NCI-H1105 (cell line): ENCODE measurements at places on chromosomes 1 and 21.
A peak's percentile ranks its signal among the peaks of the same experiment; 100 is the strongest.

GRCh38 chr1:10511494-10511885 is 36.7 kb downstream of the PEX14 start:
- no peak for DNase-seq

DNA sequence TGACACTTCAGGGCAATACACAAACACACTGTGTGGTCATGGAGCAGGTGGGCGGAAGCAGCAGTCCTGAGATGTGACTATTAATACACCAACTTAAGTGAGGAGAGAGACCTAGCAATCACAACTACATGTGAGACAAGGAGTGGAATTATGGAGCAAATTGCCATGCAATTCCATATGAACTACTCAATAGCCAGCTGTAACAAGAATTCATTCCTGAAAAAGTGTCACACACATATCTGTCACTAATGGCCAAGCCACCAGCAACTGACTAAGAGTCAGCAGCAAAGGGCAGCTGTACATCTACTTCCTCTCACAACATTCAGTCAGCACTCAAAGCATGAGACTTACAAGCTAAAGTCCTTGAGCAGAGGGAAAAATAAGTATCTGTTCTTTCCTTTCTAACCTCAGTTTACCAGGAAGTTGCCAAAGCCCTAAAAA is 46.2 kb downstream of the GPR3 start:
- no peak for DNase-seq

DNA sequence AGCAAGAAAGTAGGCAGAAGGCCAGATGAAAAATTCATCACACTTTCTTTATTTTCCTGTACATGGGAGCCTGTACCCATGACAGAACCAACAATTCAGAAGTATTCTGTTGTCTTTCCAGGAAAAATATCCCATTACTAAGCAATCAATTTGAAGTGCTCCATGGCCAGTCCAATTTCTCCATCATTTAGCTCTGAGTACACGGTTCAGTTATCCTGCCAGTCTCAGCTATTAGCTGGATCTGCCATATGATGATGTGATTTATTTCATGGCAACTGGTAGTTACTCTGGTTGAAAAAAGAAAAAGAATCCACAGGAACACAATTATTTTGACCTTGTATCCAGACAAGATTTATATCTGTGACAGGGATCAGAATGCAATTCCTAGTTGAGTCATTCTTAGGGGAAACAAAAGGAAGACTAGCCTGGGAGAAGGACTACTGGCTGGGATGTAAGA is 70.6 kb upstream of the GORAB start:
- no peak for DNase-seq

- DNase-seq: no peak
Observed at GRCh38 chr21:38619480-38619879, 121.2 kb upstream of the ERG start.

DNA sequence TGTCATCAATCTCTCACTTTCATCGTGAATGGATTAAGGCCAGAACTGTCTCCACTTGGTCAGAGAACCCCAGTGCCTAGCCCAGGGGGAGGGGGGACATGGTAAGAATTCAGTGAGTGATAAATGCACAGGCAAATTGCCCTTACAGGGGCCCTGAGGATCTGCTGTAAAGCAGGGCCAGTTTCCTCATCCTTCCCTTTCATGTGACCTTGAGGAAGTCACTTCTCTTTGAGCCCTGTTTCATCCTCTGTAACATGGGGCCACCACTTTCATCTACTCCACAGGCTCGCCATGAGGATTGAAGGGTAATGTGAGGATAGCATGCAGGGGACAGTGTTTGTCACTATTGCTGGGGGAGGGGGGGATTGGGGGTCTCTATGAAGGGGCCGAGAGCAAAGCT is 28.1 kb upstream of the C1QA start:
- DNase-seq: no peak

- no peak for DNase-seq
Observed at GRCh38 chr1:165942927-165943597, 115.6 kb downstream of the UCK2 start.

GRCh38 chr1:247216261-247216660 is 39.6 kb upstream of the VN1R5 start:
- DNase-seq: no peak

DNA sequence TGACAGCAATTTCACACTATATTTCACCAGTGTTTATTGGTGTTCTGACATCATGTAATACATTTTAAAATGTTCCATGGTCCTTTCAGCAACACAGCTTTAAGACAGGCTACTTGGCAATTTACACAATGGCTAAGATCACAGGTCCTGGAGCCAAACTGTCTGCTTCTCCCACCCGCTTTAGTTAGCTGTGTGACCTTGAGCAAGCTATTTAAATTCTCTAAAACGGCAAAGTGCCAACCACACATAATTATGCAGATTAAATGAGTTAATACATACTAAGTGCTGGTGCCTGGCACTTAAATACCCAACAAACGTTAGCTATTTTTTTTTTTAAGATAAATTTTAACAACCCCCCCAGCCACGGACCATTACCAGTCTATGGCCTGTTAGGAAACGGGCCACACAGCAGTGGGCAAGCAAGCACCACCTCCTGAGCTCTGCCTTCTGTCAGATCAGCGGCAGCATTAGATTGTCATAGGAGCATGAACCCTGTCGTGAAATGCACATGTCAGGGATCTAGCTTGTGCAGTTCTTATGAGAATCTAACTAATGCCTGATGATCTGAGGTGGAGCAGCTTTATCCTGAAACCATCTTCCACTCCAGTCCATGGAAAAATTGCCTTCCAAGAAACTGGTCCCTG is 26.9 kb downstream of the SOD1 start:
- no peak for DNase-seq

- no peak for DNase-seq
Observed at GRCh38 chr1:42779725-42780124, 5.1 kb upstream of the TMEM269 start.

DNA sequence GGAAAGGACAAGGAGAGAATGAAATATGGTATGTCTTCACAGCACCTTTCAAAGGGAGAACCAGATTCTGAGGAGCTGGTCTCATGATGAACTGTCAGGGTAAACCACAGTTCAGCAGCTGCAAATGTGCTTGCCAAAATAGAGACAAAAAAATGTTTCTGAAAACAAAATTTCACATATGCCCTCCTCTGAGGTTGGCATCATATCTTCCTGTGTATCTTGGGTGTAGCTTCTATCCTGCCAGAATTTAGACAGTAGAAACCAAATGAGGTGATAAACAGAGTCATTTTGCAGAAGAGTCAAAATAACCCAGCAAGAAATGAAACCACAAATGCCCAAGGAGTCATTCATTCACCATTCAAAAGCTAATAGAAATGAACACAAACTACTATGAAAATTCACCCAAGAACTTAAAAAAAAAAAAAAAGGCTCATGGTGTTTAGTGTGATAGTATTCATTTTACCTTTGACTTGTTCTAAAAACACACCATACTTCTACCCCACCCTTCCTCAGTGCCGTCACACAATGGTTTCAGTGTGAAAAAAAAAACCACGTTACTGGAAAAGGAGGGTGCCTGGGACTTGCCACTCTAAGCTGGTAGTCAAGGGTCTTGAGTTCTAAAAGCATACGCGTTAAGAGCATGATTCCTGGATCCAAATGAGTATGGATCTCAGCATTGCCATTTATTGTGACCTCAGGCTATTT is 18.5 kb downstream of the SELL start:
- no peak for DNase-seq

DNA sequence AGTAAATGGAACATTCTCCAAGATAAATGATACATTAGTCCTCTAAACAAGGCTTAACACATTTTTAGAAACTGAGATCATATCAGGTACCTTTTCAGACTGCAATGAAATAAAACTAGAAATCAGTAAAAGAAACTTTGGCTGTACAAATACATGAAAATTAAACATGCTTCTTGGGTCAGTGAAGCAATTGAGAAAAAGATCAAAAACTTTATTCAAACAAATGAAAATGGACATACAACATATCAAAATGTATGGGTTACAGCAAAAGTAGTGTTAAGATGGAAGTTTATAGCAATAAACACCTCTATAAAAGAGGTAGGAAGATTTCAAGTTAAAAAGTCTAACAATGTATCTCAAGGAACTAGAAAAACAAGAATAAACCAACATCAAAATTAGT is 598.5 kb downstream of the SMYD3 start:
- no peak for DNase-seq

DNA sequence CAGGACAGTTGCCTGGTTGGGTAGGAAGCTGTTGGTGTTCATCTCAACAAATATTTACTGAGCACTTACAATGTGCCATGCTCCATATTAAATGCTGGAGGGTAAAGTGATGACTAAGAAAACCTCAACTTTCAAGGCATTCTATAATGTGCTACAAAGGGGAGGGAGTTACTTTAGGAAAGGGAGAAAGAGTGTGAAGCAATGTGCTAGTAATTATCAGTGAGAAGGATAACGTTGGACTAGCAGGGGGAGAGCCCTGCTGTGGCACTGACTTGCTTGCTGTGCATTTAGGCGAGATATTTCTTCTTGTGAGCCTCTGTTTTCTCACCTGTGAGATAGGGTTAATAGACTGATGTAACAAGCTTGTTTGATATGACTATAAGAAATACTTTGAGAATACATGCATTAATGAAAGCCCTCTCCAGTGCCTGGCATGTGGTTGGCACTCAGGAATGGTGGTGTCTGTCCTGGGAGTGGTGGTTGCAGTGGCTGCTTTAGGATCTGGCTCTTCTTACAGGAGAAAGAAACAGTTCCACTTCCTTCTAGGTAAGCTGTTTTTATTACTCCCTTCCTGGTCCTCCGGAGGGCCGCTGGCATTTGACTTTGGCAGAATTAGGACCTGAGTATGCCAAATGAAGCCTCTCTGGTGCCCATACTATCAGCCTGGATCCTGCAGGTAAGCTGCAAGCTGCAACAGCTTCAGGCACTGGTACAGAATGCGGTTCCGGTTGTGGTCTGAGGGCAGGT is 111.1 kb upstream of the COA6 start:
- no peak for DNase-seq

GRCh38 chr1:8951231-8951630 is 5.6 kb downstream of the CA6 start:
- DNase-seq: no peak

GRCh38 chr1:209109001-209109785 is 474.3 kb upstream of the CAMK1G start:
- no peak for DNase-seq

DNA sequence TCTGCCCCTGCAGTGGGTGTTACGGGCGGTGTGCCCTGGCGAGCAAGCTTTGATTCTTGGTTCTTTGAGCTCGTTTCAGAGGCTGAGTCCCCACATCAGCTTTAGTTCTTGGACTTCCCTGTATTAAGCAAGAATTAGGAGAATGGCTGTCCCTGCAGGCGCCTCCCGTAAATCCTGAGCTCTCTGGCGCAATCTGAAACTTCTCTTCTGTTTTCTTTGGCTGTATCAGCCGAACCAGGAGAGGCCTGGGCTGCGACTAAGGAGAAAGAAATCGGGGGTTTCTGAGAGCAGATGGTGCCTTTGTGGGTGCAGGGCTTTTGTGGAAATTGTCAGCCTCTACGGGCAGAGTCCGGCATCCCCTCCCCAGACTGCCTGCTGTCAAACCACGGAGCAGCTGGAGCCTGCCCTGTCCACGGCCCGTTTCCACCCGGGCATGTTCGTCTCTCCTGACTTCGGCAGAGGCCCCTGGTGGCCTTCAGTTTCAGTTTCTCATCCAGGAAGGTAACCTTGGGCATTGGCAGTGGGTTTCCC is 17.9 kb downstream of the CSTB start:
- DNase-seq: no peak

GRCh38 chr1:109248444-109248796 is 919 bp upstream of the CELSR2 start:
- DNase-seq: no peak

DNA sequence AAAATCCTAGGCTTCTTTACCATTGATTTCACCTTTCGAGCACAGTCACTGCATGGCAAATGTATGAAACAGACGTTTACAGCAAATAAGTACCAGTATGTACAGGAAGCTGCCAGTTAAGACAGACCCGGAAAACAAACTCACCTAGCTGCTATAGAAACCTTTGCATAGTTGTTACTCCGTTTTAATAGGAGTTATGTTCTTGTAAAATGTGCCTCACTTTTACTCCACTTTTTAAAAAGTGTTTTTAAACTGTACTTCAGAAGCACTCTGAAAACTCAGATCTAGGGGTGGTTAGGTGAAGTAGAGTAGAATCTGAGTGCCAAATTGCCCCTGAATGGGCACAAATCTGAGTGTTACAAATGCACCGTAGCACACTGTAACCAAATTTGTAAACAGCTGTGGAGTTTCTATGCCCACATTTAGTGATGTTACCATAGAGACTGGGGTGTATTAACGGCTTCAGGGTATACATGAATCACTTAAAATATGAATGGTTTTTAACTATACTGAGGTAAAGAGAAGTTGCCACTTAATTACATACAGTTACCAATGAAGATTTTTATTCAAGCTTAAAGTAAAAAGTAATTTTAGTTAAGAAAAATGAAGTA is 30.7 kb downstream of the CNIH4 start:
- no peak for DNase-seq

- DNase-seq: no peak
Observed at GRCh38 chr1:168151935-168152334, 15.2 kb upstream of the GPR161 start.

DNA sequence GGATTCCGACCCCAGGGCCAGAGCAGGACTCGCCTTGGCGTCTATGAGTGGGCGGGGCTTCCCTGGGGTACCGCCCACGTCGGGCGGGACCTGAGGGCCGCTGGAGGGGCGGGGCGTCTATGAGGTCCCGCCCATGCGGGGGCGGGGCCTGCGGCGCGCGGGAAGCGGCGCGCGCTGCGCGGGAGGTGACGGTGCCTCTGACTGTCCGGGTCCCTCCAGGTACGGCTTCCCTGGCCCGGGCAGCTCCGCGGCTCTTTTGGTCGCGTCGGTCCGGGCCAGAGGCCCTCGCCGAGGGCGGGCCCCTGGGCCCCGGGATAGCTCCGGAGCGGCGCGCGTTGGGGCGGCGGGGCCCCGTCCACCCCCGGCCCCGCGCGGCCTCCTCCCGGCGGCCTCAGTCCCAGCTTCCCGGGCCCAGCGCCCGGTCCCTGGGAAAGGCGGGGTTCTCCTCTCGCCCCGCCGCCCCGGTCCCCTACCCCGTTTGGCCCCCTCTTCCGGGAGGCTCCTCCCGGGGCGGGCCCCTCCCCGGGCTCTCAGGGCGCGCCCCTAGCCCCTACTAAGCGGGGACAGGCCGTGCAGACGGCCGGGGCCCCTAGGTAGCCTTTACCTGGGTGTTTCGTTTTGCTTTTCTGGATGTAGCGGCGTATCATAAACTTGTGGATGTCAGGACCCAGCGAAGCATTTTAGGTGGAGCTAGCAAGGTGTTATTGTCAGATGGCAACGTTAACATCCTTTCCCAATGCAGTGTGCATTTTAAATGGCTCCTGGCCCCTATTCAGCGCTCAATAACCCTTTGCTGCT is at the start of gene CHAF1B:
Gene CHAF1B (plus strand): TSS at position 160 of the 798 bp plus-strand sequence. CDS start 745 bp downstream, outside the sequence.
- DNase-seq: peak; percentile 72
